Kidney (tissue), 22 donors: ENCODE measurements at places on chromosomes 16 and 17. TPM values are rescaled to one million over a fixed set of nuclear protein-coding genes. Genes with fewer than 3 reads are reported as not detected.

DNA sequence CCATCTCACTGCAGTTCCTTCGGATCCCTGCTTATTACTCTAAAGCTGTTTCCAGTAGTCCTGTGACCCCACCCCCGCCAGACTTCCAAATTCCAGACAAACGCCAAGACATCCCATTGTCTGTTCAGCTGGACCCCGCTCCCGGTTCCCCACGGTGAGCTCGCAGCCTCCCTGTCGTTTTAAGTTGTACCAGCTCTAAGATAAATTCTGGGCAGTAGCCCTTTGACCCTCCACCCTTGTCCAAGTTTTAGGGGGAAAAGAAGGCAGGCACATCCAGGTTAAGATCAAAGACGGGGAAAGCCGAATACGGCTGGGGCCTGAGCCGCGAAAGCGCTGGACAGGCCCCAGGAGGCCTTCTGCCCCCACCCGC, 589 bp downstream of the ARL6IP1 start:
- H3K4me1 ChIP-seq = peaks cover 17% of the 10 kb centered on the region
- H3K36me3 ChIP-seq = peaks cover 2% of the 10 kb centered on the region
- no peaks in the 10 kb centered on the region for H3K27me3 ChIP-seq
- no peak for DNase-seq

DNA sequence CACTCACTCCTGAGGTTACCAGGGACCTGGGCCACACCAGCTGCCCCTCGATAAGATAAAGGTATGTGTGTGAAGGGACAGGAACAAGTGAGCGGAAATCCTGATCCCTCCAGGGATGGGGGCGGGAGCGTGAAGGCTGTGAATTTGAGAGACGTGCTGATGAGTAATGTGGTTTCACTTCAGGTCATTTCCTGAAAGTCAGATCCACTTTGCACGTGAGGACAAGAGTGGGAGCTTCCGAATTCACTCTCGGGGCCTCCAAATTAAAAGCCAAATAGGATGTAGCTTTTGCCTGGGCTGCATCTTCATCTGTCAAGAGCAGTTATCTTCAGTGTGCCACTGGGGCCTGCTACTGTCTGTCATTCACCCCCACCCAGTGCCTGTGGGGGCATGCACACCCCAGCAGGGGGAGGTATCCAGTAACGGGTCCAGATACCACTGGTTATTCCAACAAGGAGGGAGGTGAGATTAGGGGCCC, 87.4 kb upstream of the LHX1 start:
- H3K4me1 ChIP-seq = no peaks in the 10 kb centered on the region
- no peaks in the 10 kb centered on the region for H3K36me3 ChIP-seq
- H3K27ac ChIP-seq = no peak overlapping the region
- no peaks in the 10 kb centered on the region for H3K27me3 ChIP-seq

DNA sequence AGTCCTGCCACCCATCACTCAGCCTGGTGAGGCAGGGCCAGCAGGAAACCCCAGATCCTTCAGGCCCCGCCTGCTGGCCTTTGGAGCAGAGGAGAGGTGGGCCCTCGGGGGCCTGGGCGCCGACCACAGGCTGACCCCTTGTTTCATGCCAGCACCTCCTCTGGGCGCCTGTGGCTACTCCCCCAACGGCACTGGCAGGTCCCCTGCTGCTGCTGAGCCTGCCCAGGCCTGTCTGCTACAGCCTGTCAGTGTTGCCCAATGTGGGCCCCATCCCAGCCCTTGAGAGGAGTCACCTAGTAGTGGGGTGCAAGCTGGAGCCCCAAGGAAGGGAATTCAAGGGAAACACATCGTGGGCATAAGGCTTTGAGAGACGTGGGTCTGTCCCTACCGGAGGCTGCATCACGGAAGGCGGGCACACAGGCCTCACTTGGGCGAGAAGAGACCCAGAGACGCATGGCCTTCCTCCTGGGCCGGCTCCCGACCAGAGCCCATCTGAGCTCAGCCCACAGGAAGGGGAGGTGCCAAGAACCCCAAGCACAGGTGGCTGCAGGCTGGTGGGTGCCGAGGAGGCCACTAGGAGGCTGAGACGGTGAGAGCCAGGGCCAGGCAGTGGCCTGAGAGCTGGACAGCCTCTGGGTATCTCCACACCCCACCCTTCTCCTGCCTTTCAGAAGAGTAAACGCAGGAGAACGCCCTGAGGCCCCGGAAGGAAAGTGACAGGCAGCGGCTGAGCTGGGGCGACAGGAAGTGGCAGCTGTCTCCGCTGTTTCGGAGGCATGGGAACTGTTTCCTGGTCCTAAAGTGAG, 8.0 kb upstream of the FASN start:
- peaks cover 21% of the 10 kb centered on the region for H3K4me1 ChIP-seq
- H3K36me3 ChIP-seq = no peaks in the 10 kb centered on the region
- H3K27ac ChIP-seq = peak overlapping the region; percentile 65
- peak overlapping the region; percentile 27 for H3K4me3 ChIP-seq
- no peaks in the 10 kb centered on the region for H3K27me3 ChIP-seq
- peak; percentile 78 for DNase-seq

GRCh38 chr17:44840936-44841335, 6.7 kb upstream of the HIGD1B start:
- no peaks in the 10 kb centered on the region for H3K4me1 ChIP-seq
- H3K36me3 ChIP-seq = no peaks in the 10 kb centered on the region
- no peak overlapping the region for H3K27ac ChIP-seq
- no peak for DNase-seq

GRCh38 chr17:3894911-3895343, 2.1 kb upstream of the CAMKK1 start:
- H3K27me3 ChIP-seq = peaks cover 4% of the 10 kb centered on the region
- H3K4me1 ChIP-seq = peaks cover 13% of the 10 kb centered on the region
- no peaks in the 10 kb centered on the region for H3K36me3 ChIP-seq
- DNase-seq = no peak

The BRIP1 gene
- not detected for polyA plus RNA-seq

The FAM83G gene
- polyA plus RNA-seq = 4.9 TPM

DNA sequence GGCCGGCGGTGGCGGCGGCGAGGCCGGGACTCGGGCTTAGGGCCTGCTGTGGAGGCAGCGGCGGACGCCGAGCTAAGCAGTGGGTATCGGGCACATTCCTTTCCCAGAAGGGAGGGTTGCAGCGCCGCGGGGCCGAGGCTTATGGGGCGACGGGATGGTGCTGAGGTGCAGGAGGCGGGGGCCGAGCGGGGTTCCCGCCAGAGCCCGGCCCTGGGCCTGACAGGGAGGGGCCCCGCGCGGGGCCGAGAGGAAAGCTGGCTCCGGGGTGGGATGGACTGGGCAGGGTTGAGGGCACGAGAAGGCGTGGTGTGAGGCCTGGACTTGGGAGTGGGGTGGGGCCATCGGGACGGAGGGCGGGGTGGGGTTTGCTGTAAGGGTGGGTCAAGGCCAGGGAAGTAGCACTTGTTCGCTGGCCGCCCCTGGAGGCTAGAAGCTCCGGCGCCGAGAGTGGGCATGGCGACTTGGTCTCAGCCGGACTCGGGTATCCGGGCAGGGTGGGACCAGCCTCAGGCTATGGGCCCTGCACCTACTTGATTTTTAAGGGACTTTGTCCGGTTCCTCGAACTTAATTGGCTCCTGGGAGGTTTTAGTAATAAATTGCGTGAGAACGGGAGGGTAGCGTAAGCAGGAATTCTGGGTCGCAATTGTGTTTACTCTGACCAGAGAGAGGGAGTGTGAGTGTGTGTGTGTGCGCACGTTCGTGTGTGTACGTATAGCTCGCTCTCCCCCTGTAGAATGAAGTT, 396 bp downstream of the NFE2L1 start:
- peaks cover 16% of the 10 kb centered on the region for H3K4me1 ChIP-seq
- H3K27ac ChIP-seq = peak overlapping the region; percentile 98
- H3K27me3 ChIP-seq = no peaks in the 10 kb centered on the region
- DNase-seq = peak; percentile 97
- peak overlapping the region; percentile 90 for H3K4me3 ChIP-seq

DNA sequence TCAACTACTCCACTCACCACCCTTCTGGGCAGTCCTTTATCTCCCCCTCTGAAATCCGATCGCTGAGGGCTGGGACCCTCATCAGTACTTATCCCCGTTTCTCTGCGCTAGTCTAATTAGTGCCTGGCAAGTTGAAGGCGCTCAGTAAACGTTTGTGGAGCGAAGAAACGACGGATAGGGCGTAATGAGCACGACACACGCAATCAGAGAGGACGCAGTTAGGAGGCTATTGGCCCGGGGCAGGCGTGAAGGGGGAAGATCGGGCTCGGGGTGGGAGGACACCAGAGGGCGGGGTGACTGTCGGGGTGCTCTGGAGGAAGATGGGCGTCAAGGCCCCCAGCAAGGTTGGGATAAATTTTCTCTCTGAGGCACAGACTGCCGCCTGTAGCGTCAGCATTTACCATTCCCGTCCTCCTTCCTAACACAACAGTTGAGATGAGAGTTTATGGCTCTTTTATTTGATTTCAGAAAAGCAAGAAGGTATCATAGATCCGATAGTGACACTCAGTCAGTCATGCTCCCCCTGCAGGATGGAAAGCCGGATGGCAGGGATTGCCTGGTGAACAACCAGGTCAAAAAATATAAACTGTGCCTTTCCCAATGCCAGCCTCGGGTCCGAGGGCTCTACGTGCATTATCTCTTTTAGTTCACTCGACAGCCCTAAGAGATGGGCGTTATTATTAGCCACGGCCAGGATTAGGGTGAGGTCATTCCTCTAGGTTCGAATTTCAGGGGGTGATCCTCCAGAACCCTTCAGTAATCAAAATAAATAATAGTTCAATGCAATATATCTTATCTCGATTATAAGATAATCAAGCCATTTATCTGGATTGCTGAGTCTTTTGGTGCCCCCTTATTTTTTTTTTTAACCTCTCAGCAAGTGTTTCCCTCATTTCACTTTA, 9.5 kb upstream of the ARL4D start:
- peaks cover 4% of the 10 kb centered on the region for H3K4me1 ChIP-seq
- peak overlapping the region; percentile 99 for H3K27ac ChIP-seq
- H3K27me3 ChIP-seq = no peaks in the 10 kb centered on the region
- H3K36me3 ChIP-seq = no peaks in the 10 kb centered on the region
- peak; percentile 77 for DNase-seq
- H3K4me3 ChIP-seq = peak overlapping the region; percentile 77

- DNase-seq = peak; percentile 53
- peaks cover 3% of the 10 kb centered on the region for H3K4me1 ChIP-seq
- peak overlapping the region; percentile 17 for H3K27ac ChIP-seq
- no peak overlapping the region for H3K4me3 ChIP-seq
Observed at GRCh38 chr16:70682239-70683145, 3.4 kb downstream of the MTSS2 start.

- H3K27ac ChIP-seq = no peak overlapping the region
- no peaks in the 10 kb centered on the region for H3K27me3 ChIP-seq
- H3K4me3 ChIP-seq = no peak overlapping the region
- no peaks in the 10 kb centered on the region for H3K4me1 ChIP-seq
Observed at GRCh38 chr16:65657071-65657494, 535.2 kb upstream of the CDH11 start.

The CORO1A gene
- polyA plus RNA-seq = 8.0 TPM

The ACTG1 gene
- polyA plus RNA-seq = 1,350 TPM

The GP2 gene
- 9.3 TPM for polyA plus RNA-seq

DNA sequence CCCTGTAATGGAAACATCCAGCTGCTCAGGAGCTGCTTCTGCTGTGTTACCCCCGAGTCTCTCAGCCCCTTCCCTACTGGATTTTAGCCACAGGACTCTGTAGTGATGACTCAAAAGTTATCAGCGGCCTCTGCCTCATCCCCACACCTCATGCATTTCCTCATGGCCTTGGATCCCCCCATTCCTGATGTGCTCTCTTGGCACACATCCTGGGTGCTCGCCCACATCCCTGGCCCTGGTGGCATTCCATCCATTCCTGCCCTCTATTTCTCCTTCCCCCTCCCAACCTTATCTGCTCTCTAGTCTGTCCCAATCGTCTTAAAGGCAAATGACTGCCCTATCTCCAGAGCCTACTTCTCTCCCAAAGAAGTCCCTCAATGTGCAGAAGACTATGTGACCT, 24.6 kb downstream of the MARF1 start:
- no peaks in the 10 kb centered on the region for H3K27me3 ChIP-seq
- H3K4me3 ChIP-seq = no peak overlapping the region
- H3K27ac ChIP-seq = no peak overlapping the region
- H3K4me1 ChIP-seq = peaks cover 5% of the 10 kb centered on the region

DNA sequence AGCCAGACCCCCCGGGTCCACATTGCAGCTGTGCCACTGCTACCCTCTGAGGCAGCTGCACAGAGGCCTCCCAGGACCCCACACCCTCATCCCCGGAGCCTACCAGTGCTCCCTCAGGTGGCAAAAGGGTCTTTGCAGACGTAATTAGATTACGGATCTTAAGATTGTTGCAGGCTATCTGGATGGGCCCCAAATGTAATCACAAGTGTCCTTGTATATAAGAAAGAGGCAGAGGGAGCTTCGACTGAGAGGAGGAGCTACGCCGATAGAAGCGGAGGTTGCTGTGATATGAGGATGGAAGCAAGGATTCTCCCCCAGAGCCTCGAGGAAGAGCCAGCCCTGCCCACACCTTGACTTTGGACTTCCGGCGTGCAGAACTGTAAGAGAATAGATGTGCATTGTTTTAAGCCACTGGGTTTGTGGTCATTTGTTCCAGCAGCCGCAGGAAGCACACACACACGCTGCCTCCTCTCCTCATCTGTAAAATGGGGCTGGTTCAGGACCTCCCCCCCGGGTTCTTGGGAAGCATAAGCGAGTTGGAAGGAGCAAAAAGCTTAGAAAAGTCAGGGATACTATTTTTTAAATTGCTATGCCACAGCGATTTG, 10.5 kb upstream of the RAI1 start:
- DNase-seq = no peak
- no peak overlapping the region for H3K27ac ChIP-seq
- H3K36me3 ChIP-seq = no peaks in the 10 kb centered on the region
- no peaks in the 10 kb centered on the region for H3K4me1 ChIP-seq
- no peak overlapping the region for H3K4me3 ChIP-seq
- no peaks in the 10 kb centered on the region for H3K27me3 ChIP-seq

- H3K4me3 ChIP-seq = no peak overlapping the region
- H3K27me3 ChIP-seq = no peaks in the 10 kb centered on the region
- no peaks in the 10 kb centered on the region for H3K36me3 ChIP-seq
- no peaks in the 10 kb centered on the region for H3K4me1 ChIP-seq
Observed at GRCh38 chr16:56530872-56531271, 11.0 kb upstream of the BBS2 start.

- no peak overlapping the region for H3K4me3 ChIP-seq
- H3K36me3 ChIP-seq = no peaks in the 10 kb centered on the region
- H3K27ac ChIP-seq = no peak overlapping the region
- no peaks in the 10 kb centered on the region for H3K4me1 ChIP-seq
Observed at GRCh38 chr16:21590796-21591195, 8.6 kb upstream of the METTL9 start.

The SLC22A31 gene
- 0.47 TPM for polyA plus RNA-seq

GRCh38 chr17:50276588-50277356, 2.5 kb downstream of the TMEM92 start:
- no peaks in the 10 kb centered on the region for H3K4me1 ChIP-seq
- no peak for DNase-seq
- H3K27me3 ChIP-seq = no peaks in the 10 kb centered on the region
- H3K27ac ChIP-seq = no peak overlapping the region
- no peak overlapping the region for H3K4me3 ChIP-seq

The MYO15A gene
- 0.80 TPM for polyA plus RNA-seq
